IPS DF 6.9 (cell line): ENCODE measurements at places on chromosomes 2 and 18.

DNA sequence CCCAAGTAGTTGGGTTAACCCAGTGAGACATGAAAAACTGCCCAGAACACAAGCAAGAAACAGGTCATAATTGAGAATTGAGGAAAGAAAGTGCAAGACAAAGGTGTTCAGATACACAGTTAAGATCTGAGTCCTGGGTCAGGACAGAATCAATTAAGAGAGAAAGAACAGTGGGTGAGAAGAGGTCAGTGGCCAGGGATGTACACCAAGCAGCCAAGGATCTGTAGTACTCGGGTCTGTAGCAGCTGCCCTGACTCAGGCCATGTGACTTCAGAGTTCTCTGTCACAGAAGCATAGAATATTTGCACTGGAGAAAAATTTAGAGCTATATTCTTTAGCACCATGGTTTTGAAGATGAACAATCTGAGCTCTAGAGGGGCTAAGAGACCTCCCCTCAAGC, 141.6 kb downstream of the SLC8A1 start:
- DNase-seq, result no peak

GRCh38 chr18:5132987-5133386, 64.1 kb downstream of the AKAIN1 start:
- no peak for DNase-seq

DNA sequence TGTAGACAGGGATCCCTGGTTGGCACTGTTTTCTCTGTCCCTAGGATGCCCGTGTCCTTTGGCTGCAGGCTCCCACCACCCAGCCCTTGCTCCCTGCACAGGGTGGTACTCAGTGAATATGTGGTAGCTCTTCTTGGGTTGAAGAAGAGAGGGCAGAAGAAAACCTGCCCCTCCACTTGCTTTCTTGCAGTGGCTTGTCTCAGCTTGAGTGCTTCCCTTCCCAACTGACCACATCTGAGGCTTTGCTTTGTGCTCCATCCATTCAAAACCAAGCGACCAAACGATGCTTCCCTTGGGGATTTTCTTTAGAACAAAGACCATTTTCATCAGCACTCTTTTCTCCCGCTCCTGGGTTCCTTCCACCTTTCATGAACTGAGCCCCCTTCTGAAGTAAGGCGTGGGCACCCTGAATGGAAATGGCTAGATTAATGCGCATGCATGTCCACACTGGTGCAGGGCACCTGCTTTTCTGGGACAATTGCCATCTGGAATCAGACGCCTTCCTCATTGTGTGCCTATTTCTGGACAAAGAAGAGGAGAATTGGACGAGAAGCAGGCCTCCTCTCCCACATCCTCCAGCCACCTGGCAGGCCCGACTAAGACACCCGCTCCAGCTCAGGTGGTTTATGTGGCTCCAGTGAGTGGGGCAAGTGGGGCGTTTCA, 59.1 kb downstream of the ARL4C start:
- no peak for DNase-seq

- no peak for DNase-seq
Measured at GRCh38 chr2:128497461-128497860, 178.8 kb upstream of the HS6ST1 start.

GRCh38 chr2:95206096-95206495, 1.2 kb upstream of the ZNF892 start:
- no peak for DNase-seq

DNA sequence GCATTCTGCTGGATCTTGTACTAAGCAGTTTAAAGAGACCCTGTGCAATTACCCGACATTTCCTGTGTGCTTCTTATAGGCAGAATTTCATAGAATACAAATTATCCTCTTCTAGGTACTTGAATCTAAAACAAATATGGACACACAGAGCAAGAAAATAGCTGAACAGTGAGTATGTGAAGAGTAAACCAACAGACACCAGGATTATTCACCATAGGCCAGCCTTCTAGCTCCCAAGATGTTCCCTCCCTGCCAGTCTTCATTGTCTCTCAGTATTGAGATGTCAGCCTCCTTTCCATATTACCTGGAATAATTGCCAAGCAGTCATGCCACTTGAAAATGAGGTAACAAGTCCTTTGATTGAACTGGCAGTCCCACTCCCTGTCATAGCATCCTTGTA, 187.1 kb downstream of the PTPRM start:
- DNase-seq, result no peak

GRCh38 chr2:152047824-152048471, 50.9 kb downstream of the CACNB4 start:
- no peak for DNase-seq

DNA sequence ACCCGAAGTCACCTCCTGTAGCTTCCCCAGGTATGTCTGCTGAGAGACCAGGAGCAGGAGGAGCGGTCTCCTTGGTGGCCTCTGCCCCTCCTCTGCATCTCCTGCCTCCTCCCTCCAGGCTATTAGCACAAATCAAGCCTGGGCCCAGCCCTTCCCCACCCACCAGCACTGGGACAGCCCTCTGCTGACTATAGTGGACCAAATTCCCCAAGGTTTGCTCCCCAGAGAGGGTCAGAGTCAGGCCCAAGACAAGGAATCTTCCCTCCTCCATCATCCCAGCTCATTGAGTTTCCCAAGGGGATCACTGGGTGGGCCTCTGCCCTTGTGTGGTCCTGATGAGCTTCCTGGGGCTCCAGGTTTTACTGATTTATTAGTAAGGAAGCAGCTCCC, 62.1 kb downstream of the EMILIN2 start:
- no peak for DNase-seq

GRCh38 chr2:124646166-124646815, 621.2 kb downstream of the CNTNAP5 start:
- DNase-seq, result no peak

DNA sequence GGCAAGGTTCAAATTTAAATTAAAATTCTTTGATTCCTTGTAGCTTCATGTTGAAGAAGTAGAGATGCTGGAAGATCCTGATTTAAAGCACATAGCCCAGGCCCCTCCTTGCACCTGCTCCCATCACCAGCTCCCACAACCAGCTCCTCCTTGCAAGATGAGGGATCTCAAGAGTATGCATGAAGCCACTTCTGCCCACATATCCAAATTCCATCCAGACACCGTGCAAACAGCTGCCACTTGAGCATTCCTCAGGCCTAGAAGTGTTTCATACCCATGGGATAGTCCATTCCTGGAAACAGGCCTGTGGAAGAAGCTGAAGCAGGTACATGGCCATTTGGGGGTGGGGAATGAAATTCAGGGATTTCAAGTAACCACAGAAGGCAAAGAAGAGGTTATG, 32.4 kb upstream of the ITPRID2 start:
- DNase-seq, result no peak

- no peak for DNase-seq
Measured at GRCh38 chr2:119683713-119684443, 4.9 kb downstream of the TMEM177 start.

DNA sequence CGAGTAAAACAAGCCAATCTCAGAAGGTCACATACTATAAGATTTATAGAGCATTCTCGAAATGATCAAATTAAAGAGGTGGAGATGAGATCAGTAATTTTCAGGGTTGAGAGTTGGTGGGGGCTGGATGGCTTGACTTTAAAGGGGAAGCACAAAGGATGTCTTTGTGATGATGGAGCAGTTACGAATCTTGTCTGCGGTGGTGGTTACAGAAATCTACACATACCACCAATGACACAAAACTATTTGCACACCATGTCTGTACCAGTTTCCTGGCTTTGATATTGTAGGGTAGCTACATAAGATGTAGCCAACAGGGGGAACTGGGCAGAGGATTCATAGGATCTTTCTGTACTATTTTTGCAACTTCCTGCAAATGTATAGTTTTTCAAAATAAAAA, 190.6 kb upstream of the SMIM21 start:
- DNase-seq, result no peak

- DNase-seq, result no peak
Measured at GRCh38 chr2:117853873-117854272, 39.4 kb downstream of the DDX18 start.

DNA sequence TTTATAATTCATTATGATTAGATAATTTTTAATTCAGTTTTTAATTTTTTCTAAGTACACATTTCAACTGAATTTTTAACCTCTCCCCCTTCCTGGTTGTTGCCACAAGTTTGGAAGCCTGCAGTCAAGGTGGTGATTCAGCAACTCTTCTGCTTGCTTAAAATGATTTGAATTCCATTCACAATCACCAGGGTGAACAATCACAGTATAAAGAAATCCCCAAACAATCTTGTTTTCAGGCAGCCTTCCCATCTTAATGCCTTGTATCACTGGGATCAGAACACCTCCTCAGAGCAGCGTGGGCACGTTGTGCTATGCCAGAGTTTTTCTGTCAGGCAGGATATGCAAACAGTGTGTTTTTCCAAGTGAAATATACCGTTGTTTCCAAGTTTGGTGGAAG, 46.7 kb upstream of the BARD1 start:
- no peak for DNase-seq

GRCh38 chr2:36664696-36665076, 31.8 kb upstream of the VIT start:
- no peak for DNase-seq

DNA sequence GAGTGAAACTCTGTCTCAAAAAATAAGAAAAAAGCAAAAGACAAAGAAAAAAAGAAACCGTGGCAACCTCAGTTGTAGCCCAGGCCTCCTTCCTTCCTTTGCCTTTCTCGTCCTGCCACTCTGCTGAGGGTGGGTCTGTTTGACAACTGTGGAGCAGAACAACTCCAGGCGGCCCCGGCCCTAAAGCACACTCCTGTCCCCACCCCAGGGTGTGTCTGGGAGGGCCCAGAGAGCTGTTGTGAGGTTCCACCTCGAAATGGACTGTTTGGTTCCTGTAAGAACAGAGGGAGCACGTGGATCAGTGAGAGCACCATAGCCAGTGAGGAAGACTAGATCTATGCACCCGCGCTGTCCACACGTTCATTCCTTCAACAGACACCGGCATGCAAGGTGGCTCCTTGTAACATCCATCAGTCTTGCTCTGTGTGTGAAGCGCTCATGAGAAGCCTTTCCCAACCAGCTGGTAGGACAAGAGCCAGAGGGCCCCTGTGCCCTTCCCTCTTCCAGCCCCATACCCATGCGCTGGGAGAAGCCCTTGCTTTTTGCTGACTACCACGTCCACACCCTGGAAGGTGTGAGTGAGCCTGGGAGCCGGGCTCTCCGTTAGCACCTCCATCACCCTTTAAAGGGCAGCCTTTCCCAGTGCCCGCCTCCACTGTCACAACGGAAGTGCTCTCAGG, 61.6 kb downstream of the SOWAHC start:
- DNase-seq, result no peak

DNA sequence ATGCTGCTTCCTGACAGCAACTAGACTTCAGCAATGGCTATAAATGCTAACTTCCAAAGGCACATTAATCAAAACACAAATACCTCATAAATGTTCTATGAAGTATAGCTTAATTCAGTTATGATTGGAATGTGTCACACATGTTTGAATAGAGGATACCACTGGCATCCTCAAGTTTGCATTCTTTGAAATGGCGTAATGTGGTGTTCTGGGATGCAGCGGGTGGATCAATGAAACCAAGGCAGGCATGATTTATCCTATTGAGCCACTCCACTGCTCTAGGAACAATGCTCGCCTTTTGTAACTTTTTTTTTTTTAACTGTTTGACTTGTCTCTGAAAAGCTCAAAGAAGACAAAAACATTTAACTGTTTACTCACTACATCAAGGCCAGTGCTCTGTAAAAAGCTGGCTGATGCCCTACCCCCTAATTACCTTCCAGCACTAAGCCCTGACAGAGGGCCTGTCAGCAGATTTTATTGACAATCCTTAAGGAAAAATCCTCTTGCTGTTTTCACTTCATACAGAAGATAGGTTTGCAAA, 278.8 kb upstream of the SESTD1 start:
- DNase-seq, result no peak

- DNase-seq, result no peak
Measured at GRCh38 chr2:216829533-216829932, 30.3 kb downstream of the TNP1 start.

GRCh38 chr2:195898505-195899191, 170.0 kb downstream of the DNAH7 start:
- no peak for DNase-seq

GRCh38 chr2:24621779-24622538, 130.9 kb downstream of the NCOA1 start:
- DNase-seq, result no peak

- DNase-seq, result no peak
Measured at GRCh38 chr2:119417908-119418307, 13.7 kb upstream of the TMEM37 start.

GRCh38 chr2:201962774-201963562, 70.7 kb upstream of the FZD7 start:
- no peak for DNase-seq

DNA sequence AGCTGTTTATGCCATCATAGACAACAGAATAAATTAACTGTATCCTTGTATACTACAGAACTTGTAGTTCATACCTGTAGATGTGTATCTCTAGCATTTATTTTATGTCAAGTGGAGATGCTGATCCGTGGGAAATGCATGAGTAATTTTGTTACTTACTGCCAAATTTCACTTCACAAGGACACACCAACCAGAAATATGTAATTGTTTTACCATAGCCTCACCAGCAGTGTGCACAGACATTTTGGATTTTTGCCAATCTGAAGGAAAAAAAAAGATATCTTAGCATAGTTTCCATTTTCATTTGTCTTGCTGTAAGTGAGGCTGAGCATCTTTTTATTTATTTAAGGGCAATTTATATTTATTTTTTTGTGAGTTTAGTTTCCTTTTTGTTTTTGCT, 265.1 kb upstream of the OSR1 start:
- DNase-seq, result no peak

DNA sequence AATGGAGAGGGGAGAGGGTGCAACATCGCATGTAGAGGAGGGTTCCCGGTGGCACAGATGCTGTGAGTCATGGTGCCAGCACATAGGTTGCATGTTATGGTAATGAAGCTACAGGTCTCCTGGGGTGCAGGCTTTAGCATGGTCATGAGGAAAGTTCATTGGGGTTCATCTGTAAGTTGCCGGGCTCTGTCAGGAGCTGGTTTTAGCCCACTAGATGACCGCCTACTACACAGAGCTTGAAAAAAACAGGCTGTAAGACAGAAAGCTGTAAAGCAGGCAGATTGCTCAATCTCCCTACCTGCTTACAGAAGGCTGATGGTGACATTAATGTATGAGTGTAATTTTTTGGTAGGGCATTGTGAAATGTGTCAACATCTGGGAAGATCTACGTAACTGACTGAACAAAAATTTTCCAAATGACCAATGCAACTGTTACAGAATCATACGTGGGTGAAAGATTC, 23.9 kb downstream of the DYSF start:
- DNase-seq, result no peak

DNA sequence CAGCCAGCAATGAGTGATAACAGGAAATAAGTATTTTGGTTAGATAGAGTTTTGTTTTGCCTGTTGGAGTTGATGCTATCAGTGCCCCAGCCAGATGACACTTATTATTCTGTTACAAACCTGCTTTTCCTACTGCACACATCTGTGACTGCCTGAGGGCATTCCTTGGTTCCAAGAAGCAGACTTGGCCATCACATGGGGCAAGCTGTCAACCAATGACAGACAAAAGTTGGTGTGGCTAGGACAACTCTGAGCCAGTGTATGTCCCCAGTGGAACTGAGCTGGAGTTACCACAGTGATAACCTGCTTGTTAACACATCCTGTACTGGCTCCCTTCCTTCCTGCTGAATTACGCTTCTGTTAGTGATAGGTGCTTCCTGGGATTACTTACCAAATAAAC, 54.5 kb downstream of the FAM171B start:
- DNase-seq, result no peak
